Activated CD8-positive, alpha-beta T cell treated with anti-CD3 and anti-CD28 coated beads, Interleukin-2, amount 10 ng/mL, durations not matched to agents 7 days and 5 days (primary cell): ENCODE measurements at places on chromosomes 11 and 22. TPM values are rescaled to one million over a fixed set of nuclear protein-coding genes. Genes with fewer than 3 reads are reported as not detected.

DNA sequence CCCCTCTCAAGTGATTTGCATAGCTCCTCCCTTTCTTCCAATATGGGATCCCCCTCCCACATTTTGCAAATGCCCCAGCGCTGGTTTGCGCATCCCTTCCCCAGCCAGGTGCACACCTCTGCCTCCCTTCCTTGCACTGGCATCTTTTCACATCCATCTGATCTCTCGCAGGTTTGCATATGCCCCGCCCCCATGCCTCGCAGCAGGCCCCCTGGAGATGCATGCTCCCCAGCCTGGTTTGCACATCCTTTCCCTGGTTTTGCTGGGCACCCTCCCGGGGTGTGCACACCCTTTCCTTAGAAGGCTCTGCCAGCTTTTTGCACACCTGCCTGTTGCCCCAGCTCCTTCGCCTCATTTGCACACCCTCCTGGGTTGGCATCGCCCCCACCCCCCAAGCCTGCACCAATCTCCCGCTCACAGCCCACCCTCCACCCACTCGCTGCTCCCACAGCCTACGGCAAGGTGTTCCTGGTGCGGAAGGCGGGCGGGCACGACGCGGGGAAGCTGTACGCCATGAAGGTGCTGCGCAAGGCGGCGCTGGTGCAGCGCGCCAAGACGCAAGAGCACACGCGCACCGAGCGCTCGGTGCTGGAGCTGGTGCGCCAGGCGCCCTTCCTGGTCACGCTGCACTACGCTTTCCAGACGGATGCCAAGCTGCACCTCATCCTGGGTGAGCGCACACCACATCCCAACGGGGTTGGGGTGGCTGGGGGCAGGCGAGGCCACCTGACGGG is 917 bp downstream of the RPS6KA4 start:
- peak overlapping the region; percentile 82 for H3K4me3 ChIP-seq
- peak; percentile 50 for DNase-seq
- H3K36me3 ChIP-seq: peaks cover 41% of the 10 kb centered on the region
- H3K4me1 ChIP-seq: peaks cover 50% of the 10 kb centered on the region
- peak overlapping the region; percentile 79 for H3K27ac ChIP-seq

- no peak for DNase-seq
- H3K4me3 ChIP-seq: no peak overlapping the region
- H3K4me1 ChIP-seq: no peaks in the 10 kb centered on the region
- H3K27me3 ChIP-seq: no peaks in the 10 kb centered on the region
- H3K36me3 ChIP-seq: no peaks in the 10 kb centered on the region
- H3K27ac ChIP-seq: no peak overlapping the region
Observed at GRCh38 chr11:39011797-39012196, 2413.8 kb upstream of the RAG2 start.

The P2RY2 gene
- total RNA-seq: not detected

The C11orf87 gene
- not detected for total RNA-seq

GRCh38 chr11:111456086-111456858 is 55.9 kb downstream of the BTG4 start:
- H3K4me3 ChIP-seq: no peak overlapping the region
- peak; percentile 16 for DNase-seq
- peaks cover 14% of the 10 kb centered on the region for H3K27me3 ChIP-seq
- no peaks in the 10 kb centered on the region for H3K36me3 ChIP-seq
- peaks cover 8% of the 10 kb centered on the region for H3K4me1 ChIP-seq

DNA sequence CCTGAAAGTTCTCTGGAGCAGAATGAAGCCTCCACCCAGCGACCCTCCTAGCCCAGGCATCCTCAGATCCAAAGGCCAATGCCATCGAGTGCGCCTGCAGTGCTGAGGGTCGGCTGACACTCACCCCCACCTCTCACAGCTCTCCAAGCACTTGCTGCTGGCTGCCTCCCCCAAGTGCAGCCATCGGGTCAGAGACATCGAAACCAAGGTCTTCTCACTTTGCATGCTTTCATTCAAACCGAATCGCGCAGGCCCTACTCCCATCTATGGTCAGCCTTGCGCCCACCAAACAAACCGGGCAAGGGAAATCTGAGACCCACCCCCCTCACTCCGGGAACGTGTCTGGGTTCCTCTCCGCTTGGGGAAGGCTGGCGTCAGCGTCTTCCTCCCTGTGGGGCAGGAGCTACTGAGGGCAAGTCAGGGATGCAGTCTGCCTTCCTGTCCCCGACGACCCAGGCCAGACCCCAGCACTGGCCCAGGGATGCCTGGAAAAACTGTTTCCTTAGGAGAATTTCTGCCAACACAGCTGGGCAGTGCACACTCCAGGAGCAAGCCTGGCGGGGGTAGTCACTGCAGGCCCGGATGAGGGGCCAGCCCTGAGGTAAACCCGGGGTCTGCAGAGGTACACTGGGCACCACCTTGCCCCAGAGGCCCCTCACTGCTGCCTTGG is 7.0 kb downstream of the WNT7B start:
- no peak overlapping the region for H3K4me3 ChIP-seq
- H3K27me3 ChIP-seq: peaks cover 44% of the 10 kb centered on the region
- H3K4me1 ChIP-seq: peaks cover 3% of the 10 kb centered on the region
- H3K36me3 ChIP-seq: no peaks in the 10 kb centered on the region
- no peak for DNase-seq
- no peak overlapping the region for H3K27ac ChIP-seq

The TMEM126A gene
- total RNA-seq: 39.8 TPM

The FOLR3 gene
- total RNA-seq: not detected

DNA sequence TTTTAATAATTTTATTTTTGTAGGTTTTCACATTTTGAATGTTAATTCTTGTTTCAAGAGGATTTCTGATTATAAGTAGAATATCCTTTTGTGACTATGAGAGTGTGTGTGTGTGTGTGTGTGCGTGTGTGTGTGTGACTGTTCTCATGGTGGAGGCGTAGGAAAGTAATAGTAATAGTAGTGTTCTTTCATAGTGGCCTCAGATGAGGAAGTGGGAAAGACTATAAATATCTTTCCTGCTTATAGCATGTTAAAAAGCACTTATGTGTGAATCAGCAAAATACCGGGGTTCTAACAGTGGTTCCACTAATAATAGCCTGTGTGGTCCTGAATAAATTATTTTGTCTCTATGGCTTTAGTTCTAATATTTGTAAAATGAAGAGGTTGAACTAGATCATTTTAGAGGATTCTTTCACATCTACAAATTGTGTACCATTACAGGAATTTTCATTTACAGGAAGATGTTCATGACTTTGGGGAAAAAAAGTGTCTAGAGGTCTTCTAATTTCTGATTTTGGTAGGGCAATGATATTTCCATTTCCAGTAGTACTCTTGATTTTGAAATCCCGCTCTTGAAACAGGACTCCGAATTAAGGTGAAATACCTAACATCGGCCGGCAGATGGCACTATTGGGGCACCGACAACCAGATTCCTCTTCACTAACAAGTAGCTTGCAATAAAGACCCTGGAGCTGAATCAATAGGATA is 29.9 kb upstream of the OR10G7 start:
- no peak overlapping the region for H3K4me3 ChIP-seq
- H3K27me3 ChIP-seq: peaks cover 19% of the 10 kb centered on the region

The FOSL1 gene
- total RNA-seq: 3.8 TPM

The CREB3L1 gene
- not detected for total RNA-seq

The TYR gene
- total RNA-seq: not detected

The PLEKHA7 gene
- total RNA-seq: 0.47 TPM

The ASRGL1 gene
- total RNA-seq: 11.5 TPM

The ZNF280B gene
- 2.6 TPM for total RNA-seq

The NCAM1 gene
- 1.4 TPM for total RNA-seq
